RWPE2 (cell line): ENCODE measurements at places on chromosomes 6 and 20.
A peak's percentile ranks its signal among the peaks of the same experiment; 100 is the strongest.

GRCh38 chr6:122839906-122840305 lies 50.8 kb downstream of the SMPDL3A start:
- H3K4me3 ChIP-seq, result no peak overlapping the region
- H3K4me1 ChIP-seq, result no peaks in the 10 kb centered on the region
- H3K27ac ChIP-seq, result no peak overlapping the region
- DNase-seq, result no peak

GRCh38 chr20:51570739-51571459 lies 28.4 kb upstream of the NFATC2 start:
- no peaks in the 10 kb centered on the region for H3K36me3 ChIP-seq
- H3K4me3 ChIP-seq, result no peak overlapping the region
- H3K27ac ChIP-seq, result no peak overlapping the region

- no peak overlapping the region for H3K27ac ChIP-seq
- DNase-seq, result no peak
- no peak overlapping the region for H3K4me3 ChIP-seq
- no peaks in the 10 kb centered on the region for H3K4me1 ChIP-seq
- H3K27me3 ChIP-seq, result no peaks in the 10 kb centered on the region
These were observed 739.4 kb upstream of the FLRT3 start for GRCh38 chr20:15076785-15077184.

- no peak overlapping the region for H3K4me3 ChIP-seq
- no peaks in the 10 kb centered on the region for H3K4me1 ChIP-seq
- DNase-seq, result no peak
These were observed 1.9 kb downstream of the PNLDC1 start for GRCh38 chr6:159801935-159802334.

DNA sequence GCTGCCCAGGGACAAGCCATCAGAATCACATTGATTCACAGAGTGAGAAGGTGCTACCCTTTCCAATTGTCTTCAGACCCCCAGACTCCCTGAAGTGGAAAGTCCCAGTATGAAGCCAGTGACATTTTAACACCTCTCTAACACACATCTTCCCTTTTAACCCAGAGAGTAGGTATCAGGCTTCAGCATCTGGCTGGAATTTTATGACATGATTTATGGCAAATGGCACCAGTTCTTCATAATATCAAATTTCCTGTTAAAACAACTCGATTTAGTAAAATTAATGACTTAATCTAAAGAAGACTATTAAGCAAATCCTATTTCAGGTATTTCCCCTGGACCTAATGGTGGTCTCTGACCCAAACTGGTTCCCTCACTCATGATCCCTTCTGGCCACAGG lies 25.0 kb downstream of the KCNB1 start:
- H3K4me1 ChIP-seq, result peaks cover 3% of the 10 kb centered on the region
- H3K27me3 ChIP-seq, result peaks cover 17% of the 10 kb centered on the region
- H3K4me3 ChIP-seq, result no peak overlapping the region
- no peaks in the 10 kb centered on the region for H3K36me3 ChIP-seq

DNA sequence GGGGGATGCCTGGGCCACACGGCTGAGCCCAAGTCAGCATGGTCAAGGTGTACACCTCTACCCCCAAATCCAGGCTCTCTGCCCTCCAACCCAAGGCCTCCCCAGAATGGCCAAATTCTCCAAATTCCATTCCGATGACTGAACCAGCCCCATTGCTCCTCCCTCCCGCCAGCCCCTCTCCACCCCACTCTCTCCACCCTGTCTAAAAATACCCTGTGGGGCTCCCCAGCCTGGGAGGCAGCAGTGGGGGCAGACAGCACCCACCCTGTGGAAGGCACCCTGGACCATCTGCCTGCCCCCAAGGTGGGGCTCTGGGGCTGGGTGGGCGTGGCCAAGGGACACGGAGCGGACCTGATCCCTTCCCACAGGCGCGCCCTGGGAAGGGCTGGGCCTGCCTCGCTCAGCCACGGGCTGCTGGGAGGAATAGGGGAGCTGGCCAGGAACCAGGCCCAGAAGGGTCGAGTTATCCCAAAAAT lies 11.4 kb downstream of the TEAD3 start:
- peaks cover 26% of the 10 kb centered on the region for H3K36me3 ChIP-seq
- peak; percentile 85 for DNase-seq
- H3K4me1 ChIP-seq, result peaks cover 54% of the 10 kb centered on the region
- no peak overlapping the region for H3K4me3 ChIP-seq
- H3K27me3 ChIP-seq, result no peaks in the 10 kb centered on the region
- peak overlapping the region; percentile 96 for H3K27ac ChIP-seq
